ENCODE measurements at places on chromosomes 5 and 9.

DNA sequence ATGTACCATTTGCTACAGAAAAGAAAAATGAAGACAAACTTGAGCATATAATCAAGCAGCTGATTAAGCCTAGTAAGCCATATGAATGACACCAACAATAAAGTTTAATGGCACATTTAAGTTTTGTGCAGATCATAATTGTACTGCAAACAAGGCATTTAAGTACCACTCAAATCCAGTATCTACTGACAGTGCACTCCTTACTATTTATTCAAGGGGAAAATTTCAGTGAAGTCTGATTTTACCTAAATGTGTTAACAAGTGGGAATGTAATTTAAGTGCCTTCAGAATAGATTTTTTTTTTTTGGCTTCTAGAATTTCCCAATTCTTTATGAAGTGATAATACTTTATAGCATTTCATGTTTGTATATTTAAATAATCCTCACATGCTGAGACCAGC, 341.0 kb upstream of the POU5F2 start:
- no peak for DNase-seq

GRCh38 chr5:173888473-173889131, 453 bp downstream of the CPEB4 start:
- DNase-seq: peak; percentile 72

- DNase-seq: no peak
These were observed 28.0 kb upstream of the SPZ1 start for GRCh38 chr5:80291761-80292160.

GRCh38 chr5:171848486-171848885, 62.9 kb downstream of the SMIM23 start:
- DNase-seq: no peak

- DNase-seq: no peak
These were observed 45.4 kb upstream of the STARD4 start for GRCh38 chr5:111557686-111558085.

GRCh38 chr9:131692612-131693562, 47.0 kb downstream of the RAPGEF1 start:
- no peak for DNase-seq

DNA sequence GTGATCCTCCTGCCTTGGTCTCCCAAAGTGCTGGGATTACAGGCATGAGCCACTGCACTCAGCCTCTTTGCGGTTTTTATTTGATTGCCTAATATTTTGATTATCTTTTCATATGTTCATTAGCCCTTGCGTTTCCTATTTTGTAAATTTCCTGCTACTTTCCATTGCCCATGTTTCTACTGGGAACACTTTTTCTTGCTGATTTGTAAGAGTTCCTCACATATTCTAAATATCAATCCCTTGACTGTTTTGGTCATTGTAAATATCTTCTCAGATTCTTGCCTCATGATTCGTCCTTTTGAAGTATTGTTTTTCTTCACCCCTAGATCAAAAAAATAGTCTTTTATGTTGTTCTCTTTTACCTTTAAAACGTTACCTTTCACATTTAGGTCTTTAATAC, 37.9 kb upstream of the TTC1 start:
- no peak for DNase-seq

DNA sequence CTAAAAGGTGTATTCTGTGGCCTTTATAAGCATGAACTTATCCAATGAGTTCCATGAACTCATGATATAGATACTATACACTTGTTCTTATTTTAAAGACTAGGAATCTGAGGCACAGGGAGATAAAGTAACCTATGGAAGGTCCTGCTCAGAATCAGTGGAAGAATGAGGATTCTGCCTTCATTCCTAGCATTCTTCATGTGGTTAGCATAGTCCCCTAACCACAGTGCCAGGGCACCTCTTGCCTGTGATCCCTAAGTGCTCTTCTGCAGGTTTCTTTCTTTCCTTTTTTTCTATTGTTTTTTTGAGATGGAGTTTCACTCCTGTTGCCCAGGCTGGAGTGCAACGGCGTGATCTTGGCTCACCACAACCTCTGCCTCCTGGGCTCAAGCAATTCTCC, 174.1 kb downstream of the C9orf152 start:
- DNase-seq: no peak

GRCh38 chr5:166257661-166258060, 2033.8 kb upstream of the WWC1 start:
- no peak for DNase-seq

- DNase-seq: no peak
These were observed 42.1 kb upstream of the OLFM1 start for GRCh38 chr9:135045264-135045927.

- no peak for DNase-seq
These were observed 644.3 kb downstream of the ACTL7B start for GRCh38 chr9:108211411-108211955.

DNA sequence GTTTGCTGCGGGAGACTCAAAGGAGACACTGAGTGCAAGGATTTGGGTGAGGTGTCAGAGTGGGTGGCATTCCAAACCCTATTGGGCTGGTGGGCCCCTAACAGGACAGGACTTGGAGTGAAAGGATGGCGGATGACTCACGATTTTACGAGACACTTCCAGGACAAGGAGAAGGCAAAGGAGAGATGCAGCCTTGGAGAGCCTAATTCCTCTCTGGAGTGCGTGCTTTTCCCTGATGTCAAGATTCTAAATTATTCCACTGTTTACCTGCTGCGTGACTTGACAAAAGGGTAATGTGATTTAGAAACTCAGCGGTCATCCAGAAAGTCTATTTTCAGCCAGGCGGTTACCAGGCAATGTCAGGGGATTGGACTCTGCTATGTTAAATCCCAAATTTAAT, 41.6 kb upstream of the CD180 start:
- DNase-seq: no peak

DNA sequence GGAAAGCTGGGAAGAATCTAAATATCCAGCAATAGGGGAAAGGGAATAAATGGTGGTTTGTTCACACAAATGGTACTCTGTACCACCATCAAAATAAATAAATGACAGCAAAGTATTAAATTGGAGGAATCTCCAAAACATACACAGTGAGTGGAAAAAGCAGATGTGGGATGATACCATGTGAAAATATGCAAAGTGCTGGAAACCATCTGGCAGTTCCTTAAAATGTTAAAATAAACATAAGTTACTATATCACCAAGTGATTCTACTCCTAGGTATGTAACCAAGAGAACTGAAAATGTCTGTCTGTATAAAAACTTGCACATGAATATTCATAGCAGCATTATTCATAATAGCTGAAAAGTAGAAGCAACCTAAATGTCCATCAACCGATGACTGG, 41.9 kb upstream of the TEX48 start:
- no peak for DNase-seq

- DNase-seq: no peak
These were observed 267.5 kb downstream of the ZSWIM6 start for GRCh38 chr5:61599370-61600122.

- no peak for DNase-seq
These were observed 31.3 kb downstream of the ELL2 start for GRCh38 chr5:95930141-95930930.

- DNase-seq: no peak
These were observed 85.7 kb upstream of the PPP1R2B start for GRCh38 chr5:156764176-156764971.

GRCh38 chr9:110623462-110624025, 44.0 kb upstream of the SVEP1 start:
- DNase-seq: peak; percentile 36

DNA sequence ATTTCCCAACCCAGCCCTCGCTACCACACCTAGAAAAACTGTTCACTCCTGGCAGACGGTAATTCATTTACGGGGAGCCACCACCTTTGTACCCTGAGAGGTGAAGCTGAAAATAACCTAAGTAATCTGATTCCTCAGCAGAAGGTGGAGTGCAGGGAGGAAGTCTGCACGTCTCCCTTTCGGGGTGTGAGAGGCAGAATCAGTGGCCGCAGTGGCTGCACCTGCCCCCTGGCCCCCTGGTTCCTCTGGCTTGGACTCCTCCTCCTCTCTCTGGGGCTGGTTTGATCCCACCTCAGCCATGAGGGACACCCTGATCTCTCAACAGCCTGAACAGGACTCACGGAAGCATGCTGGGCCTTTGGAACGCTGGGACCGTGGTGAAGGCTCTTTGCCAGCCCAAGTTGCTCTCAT, 10.5 kb downstream of the TMEM174 start:
- no peak for DNase-seq

DNA sequence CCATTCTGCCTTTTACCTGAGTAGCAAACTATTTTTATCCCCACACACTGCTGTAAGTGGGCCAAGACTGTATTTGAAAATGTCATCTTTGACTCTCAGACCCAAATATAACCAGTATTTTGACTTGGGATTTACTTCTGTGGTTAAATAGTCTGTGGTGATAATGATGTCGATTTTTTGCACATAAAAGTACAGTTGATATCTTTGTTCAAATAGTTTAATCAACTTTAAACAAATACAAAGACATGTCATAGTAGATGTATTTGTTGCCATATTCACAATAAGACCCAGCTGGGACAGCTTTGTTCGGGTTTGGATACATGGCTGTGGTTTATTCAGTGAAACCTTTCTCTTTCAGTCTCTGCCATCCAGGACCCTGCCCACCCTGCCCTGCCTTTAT, 20.4 kb downstream of the NFX1 start:
- DNase-seq: no peak

GRCh38 chr9:75000835-75001234, 27.3 kb downstream of the CARNMT1 start:
- DNase-seq: no peak

GRCh38 chr5:128798871-128799270, 166.4 kb upstream of the SLC27A6 start:
- DNase-seq: no peak

GRCh38 chr9:95923794-95924193, 48.3 kb downstream of the ERCC6L2 start:
- DNase-seq: no peak

- no peak for DNase-seq
These were observed 71.5 kb upstream of the ERBIN start for GRCh38 chr5:65854925-65855324.

DNA sequence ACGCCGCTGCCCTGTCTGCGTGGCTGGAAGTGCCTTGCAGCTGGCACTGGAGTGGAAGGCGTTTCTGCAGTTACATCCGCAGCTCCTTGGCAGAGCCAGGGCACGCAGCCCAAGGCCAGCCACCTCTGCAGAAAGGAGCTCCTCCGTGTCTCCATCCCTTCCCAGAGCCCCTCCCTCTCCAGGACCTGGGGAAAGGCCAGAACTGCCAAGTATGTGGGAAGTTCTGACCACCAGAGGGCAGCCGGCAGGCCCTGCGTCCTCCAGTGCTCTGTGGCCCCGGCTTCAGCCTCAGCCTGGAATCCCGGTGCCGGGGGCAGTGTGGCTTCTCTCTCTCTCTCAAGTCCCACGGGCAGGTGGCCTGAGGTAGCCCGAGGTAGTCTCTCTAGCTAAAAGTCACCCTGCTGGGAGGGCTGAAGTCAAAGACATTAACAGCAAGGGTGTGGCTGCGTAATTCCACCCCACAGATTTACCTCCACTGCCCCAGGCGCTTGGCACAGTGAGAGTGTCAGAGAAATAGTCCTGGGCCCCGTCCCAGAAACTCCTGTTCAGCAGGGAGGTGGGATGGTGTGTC, 101.7 kb upstream of the FCN2 start:
- DNase-seq: peak; percentile 86

- no peak for DNase-seq
These were observed 253.4 kb downstream of the TRPM3 start for GRCh38 chr9:70868041-70868440.

DNA sequence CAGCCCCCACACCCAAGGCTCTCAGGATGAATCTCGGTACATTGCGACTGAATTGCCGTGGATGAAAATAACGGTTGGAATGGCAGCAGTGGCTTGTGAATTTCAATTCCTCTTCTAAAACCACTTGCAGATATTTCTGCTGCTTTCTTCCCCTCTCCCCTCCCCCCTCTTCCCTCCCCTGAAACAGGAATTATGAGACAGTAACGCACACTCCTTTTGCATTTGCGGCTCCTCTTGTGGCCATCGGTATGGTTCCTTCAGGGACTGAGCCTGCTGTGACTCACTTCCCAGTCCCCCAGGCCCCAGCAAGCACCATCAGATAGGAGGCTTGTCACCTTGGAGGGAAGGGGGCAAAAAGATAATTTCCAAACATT, 9.7 kb downstream of the DCANP1 start:
- DNase-seq: no peak

DNA sequence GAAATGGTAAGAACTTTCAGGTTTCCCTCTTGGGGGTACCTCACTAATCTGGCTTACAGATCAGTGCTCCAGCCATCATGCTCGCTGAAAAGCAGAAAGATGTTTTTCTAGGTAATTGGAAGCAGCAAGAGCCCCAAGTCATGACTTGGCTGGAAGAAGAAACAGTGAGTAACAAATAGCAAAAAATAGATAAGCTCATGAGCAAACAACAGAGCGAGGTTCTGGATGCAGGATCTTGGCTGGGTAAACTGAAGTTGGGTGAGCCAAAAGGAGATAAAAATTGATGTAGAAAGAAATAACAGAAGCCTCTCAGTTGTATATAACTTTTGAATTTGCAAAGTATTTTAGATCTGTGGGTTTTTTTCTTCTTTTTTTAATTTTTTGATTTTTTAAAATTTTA, 110.1 kb downstream of the INSYN2B start:
- DNase-seq: no peak

DNA sequence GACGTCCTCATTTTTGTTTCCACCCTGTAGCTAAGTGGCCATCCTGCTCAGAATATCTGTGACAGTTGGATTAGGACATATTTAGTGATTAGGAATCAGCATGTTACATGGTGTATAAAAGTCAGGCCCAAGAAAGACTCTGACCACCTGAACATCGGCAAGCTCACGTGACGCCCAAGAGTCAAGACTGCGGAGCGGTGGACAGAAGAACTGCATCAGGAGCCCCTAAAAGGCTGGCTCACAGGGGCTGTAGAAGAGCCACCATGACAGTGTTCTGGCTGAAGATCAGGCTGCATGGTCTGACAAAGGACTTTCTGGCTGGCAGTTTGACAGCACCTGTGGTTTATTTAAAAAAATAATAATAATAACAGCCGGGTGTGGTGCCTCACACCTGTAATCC, 185.3 kb downstream of the AUH start:
- DNase-seq: no peak
